AML-193 (cell line): ENCODE measurements at places on chromosomes 11 and 22.
A peak's percentile ranks its signal among the peaks of the same experiment; 100 is the strongest.

- no peak for DNase-seq
These were observed 15.4 kb upstream of the TMEM191C start for GRCh38 chr22:21451545-21452520.

GRCh38 chr11:126115127-126115495 lies 52.4 kb upstream of the CDON start:
- DNase-seq: no peak

DNA sequence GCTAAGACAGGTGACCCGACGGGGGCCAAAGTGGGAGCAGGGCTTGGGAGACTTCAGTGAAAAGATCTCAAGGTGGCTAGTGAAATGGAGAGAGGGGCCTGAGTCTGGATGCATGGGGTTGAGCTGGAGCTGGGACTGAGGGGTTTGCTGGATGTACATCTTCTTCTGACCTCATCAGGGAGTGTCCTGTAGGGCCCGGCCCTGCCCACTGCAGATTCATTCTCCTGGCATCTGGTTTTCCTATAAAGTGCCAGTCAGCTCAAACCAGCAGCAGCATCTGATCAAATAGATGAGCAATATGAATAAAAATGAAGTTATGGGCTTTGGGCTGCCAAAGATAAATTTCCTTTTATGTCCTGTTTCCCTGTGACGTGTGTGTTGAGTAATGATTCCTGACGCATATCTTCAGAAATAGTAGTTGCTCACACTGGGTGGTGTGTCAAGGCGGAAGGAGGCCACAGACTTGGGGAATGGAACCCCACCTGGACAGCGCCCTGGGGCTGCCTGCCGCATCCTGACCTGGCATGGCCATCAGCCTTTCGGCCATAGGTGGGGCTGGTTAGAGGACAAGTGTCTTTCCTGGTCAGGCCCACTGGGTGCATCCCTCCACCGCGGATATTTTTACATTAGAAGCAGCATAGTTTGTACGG lies 135.4 kb downstream of the OSBP2 start:
- no peak for DNase-seq

- no peak for DNase-seq
These were observed 599 bp downstream of the TIMM10B start for GRCh38 chr11:6481924-6482275.

- DNase-seq: no peak
These were observed 36.8 kb downstream of the SGSM3 start for GRCh38 chr22:40407021-40407761.

GRCh38 chr11:134711588-134711987 lies 299.5 kb upstream of the B3GAT1 start:
- DNase-seq: no peak

- DNase-seq: peak; percentile 0
These were observed 98.6 kb downstream of the KIAA1671 start for GRCh38 chr22:25051073-25051472.

DNA sequence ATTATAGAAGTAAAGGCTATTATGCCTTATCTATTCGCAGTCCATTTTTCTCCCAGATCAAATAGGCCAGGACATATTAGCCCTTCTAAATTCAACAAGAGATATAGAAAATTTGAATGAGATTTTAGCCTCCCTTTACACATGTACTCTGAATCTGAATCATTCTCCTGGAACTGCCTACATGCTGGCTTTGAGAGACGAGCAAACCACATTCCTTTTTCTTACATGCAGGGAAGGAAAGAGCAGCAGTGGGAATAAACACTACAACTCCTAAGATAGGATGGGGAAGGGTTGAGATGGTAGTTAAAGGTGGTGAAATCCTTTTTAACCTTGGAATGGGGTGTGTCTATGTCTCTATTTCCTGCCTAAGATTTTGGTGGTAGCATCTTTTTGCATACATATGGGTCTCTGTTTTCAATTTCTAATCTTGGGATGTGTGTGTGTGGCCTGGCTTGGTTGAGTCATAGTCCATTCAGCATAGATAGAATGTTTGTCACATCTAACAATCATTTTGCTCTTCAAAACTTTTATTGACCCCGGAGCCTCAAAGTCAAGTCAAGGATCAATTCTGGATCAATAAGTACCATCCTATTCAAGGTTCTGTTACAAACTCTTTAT lies 11.1 kb upstream of the OOSP2 start:
- no peak for DNase-seq

DNA sequence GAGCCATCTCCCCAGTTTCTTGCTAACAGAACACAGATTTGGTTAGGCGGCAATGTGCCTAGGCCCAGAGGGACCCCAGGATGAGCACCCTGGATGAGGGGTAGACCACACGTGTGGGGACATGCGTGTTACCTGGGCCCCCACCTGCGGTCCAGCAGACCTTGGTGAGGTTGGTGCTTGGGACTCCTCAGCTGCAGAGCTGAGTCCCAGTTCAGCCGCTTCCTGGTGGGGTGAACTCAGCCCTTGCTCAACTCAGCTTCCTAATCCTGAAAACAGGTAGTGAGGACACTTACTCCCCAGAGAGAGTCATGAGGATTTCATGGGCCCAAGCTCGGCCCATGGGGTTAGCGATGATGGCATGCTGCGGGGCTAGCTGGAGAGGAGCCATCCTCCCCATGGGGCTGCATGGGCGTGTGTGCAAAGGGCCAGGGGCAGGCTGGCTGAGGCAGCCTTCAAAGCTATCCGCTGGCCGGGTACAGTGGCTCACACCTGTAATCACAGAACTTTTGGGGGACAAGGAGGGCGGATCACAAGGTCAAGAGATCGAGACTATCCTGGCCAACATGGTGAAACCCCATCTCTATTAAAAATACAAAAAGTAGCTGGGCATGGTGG lies 46.9 kb upstream of the SHISAL1 start:
- DNase-seq: no peak

GRCh38 chr11:38019072-38019775 lies 1421.2 kb upstream of the RAG2 start:
- DNase-seq: no peak

DNA sequence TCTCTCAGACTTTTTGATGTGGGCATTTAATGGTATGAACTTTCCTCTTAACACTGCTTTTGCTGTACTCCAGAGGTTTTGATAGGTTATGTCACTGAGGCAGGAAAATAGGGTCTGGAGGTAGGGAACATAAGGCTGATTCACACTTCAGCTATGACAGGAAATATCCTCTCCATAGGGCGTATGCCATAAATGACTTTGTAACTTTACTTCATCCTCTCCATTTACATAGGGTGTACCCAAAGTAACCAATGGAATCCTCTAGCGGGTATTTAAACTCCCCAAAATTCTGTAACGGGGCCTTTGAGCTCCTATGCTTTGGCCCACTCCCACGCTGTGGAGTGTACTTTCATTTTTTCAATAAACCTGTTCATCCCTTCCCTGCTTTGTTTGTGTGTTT lies 49.5 kb downstream of the OR2AT4 start:
- no peak for DNase-seq

- DNase-seq: peak; percentile 61
These were observed 97.1 kb upstream of the SYT13 start for GRCh38 chr11:45383224-45383623.

- peak; percentile 57 for DNase-seq
These were observed 25.7 kb upstream of the HMGXB4 start for GRCh38 chr22:35231585-35232084.

GRCh38 chr11:3091846-3092602 lies 34.8 kb upstream of the CARS1 start:
- no peak for DNase-seq

GRCh38 chr11:4184163-4184916 lies 89.7 kb downstream of the RRM1 start:
- DNase-seq: no peak

DNA sequence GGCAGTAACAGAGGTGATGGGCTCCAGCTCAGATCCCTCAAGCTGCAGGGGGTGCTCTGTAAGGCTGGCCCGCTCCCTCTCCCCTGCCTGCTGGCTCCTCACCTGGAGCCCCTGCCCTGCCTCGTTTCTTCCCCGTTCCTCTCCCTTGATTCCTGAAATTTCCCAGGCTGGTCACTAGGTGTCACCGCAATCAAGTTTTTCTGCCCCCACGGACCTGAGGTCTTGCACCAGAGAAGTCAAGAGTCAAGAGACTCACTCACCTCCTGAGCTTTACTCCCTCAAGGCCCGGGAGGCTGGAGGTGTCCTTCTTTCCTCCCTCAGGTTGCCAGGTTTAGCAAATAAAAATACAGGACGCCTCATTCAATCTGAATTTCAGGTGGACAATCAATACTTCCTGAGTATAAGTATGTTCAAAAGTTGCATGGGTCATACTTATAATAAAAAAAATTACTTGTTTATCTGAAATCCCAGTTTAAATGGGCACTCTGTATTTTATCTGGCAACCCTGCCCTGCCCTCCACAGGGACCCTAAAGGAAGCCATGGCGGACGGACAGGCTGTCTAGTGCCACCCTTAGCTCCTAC lies 69.2 kb downstream of the SCUBE1 start:
- DNase-seq: peak; percentile 55

GRCh38 chr22:44192098-44192815 lies 11.5 kb downstream of the PARVG start:
- peak; percentile 27 for DNase-seq

- DNase-seq: no peak
These were observed 4.4 kb downstream of the RPS19BP1 start for GRCh38 chr22:39528080-39528661.
